ENCODE measurements at places on chromosomes 4 and X.

- peak; percentile 45 for DNase-seq
Observed at GRCh38 chrX:48508400-48509244, at the start of gene PORCN. Gene PORCN (plus strand): TSS chrX:48508992. CDS start chrX:48509821, 829 bp downstream.

- DNase-seq = no peak
Observed at GRCh38 chrX:132272826-132273225, 53.6 kb upstream of the RAP2C start.

GRCh38 chr4:7043284-7044136 lies at the start of gene TADA2B:
Gene TADA2B (plus strand): TSS chr4:7043372. CDS start chr4:7043580, 208 bp downstream.
- peak; percentile 25 for DNase-seq

DNA sequence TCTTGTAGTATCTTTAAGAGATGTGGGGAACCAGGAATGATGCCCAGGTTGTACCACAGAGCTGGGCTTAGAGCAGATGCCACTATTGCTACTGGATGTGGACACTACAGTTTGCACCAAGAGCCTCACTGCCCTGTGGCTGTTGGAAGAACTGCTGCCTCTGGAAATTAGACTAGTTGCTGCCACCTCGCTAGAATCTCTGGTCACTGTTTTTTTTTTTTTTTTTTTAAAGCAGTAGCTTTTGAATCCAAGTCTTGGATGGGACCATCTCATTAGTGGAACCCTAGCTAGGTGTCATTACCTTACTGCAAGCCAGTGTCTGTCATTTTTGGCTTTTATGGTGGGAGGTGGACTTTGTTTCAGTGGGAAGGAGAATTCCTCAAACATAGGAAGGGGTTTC lies 105.5 kb downstream of the ARHGAP10 start:
- no peak for DNase-seq

- DNase-seq = no peak
Observed at GRCh38 chr4:179662522-179662921, 2220.3 kb upstream of the AGA start.

DNA sequence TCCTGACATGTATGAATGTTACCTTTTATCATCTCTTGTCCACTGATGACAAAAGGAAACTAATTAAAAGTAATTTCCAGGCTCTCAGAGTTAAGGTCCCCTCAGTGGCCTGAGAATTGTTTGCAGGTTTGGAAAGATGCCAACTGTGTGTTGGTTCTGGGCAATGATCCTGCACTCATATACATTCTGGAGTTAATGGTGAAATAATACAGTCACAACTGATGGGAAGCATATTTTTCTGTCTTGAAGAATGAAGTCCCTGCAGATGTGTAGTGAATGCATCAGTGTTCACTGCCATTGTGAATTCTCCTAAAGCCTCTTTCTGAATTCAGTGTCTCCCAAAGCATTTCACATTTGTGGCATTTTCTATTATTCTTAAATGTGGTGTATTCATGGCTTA lies 238.1 kb upstream of the PPP1R2C start:
- DNase-seq = no peak

DNA sequence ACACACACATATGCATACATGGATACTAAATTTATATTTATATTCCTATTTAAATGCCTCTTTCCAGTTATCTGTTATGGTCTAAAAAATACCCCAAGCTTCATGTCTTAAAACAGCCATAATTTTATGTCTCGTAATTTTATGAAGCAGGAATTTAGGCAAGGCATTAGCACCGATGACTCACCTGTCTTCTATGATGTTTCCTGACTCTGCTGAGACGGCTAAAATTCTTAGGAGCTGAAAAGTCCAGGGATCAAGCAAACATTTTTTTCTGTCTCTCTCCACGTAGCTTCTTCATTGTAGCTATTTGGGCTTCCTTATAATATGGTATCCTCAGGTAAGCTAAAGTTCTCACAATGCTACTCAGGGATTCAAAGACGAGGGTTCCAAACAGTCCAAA lies 930.3 kb downstream of the STIM2 start:
- no peak for DNase-seq

DNA sequence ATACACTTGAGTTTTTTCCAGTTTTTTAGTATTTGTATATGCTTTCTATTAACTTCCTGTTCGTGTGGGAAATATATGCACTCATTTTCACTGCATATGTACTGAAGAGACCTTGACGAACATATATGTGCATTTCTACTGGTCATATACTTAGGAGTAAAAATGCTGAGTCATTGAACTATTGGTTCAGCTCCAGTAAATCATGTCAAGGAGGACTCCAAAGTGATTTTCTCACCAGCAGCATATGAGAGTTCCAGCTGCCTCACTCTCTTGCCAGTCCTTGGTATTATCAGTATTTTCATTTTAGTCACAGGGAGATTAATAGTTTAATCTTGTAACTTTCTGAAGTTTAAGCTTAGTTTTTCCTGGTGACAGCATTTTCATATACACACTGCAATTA lies 2750.2 kb downstream of the ARAP2 start:
- DNase-seq = no peak

DNA sequence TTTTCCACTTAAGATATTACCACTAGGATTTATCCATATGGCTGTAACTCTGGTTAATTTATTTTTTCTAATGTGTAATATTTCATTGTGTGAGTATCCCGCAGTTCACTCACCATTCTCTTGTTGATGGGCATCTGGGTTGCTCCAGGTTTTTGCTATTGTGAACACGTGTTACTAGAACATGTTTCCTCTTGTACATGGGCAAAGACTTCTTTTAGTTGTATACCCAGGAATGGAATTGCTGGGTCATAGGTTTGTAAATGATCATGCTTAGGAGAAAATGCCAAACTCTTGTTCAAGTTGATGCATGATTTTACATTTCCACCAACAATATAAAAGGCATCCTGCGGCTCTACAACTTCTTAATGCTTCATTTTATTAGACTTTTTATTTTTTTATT lies 26.8 kb downstream of the SYNPO2 start:
- no peak for DNase-seq

DNA sequence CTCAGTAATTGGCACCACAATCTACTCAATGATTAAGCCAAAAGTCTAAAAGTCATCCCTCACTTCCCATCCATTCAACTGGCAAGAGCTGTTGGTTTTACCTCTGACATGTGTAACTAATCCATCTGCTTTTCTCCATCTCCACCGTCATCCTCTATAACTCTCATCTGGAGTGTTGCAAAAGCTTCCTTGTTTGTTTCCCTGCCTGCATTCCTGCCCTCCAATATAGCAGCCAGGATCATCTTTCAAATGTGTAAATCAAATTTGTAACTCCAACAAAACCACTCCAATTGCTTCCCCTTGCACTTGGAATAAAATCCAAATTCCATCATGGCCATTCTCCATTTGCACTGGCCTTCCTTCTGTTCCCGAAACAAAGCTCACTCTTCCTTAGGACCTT lies 4.3 kb upstream of the PLAC8 start:
- DNase-seq = no peak

DNA sequence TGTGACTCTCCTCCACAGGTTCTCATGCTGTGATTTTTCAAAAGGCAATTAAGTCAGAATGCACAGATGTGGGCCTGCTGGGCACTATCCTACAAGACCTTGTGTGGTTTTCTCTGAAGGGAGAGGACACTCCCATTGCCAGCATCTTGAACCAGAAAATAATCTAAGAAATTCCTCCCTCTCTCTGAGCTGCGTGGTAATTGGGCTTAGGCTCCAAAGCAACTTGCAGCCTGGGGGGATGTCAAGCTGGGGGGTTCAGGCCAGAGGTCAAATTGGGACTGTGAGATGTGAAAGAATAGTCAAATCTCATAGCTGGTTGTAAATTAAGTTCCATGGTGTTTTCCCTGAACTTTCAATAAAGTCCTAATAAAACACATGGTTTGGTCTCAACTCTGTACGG lies 350.6 kb upstream of the SLC7A11 start:
- DNase-seq = no peak

DNA sequence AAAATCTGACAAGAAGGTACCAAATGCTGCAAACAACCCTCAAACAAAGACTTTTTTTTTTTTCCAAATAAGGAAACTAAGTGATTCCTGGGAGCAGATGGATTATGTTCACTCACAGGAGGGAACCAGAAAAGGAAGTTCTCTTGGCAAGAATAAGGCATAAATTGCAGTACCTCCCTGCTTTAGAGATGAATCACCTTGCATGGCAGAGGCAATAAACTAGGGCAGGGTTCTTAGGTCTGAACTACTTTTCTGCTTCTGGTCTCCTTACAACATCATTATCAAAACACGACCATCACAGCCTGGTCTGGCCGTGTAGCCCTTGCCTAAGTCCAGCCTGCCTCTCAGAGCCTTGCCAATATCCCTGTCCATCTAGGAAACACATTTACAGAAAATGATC lies 6.3 kb downstream of the TMEM31 start:
- no peak for DNase-seq

GRCh38 chr4:173182403-173182802 lies 13.8 kb downstream of the GALNT7 start:
- DNase-seq = no peak

GRCh38 chrX:96436105-96436504 lies 248.5 kb upstream of the DIAPH2 start:
- no peak for DNase-seq

DNA sequence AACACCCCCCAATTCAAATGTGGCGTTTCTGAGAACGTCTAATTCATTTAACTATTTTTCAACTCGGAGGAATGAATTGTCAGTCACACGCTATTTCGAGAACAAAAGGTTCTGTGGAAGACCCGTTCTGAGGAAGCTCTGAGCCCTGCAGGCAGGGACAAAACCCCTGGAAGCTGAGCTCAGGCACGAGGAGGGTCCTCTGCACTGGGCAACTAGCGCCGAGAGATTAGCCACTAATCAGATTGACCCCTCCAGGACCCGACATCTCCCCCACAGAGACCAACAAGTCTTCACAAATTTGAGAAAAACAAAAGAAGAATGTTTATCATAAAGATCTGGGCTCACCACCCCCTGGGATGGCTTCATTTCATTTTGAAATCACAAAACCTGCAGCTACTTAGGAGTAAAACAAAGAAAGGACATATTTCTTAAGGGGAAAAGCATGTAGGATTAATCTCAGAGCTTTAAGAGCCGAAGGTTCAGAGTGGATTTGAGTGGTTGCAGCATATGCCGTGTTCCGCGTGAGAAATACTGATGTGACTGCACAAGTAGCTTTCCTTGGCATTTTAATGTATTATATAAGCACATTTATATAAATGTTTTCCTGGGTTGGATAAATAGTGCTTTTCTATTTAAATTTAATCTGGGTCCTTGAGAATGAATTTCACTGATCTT lies 41.8 kb downstream of the ADRA2C start:
- DNase-seq = no peak

DNA sequence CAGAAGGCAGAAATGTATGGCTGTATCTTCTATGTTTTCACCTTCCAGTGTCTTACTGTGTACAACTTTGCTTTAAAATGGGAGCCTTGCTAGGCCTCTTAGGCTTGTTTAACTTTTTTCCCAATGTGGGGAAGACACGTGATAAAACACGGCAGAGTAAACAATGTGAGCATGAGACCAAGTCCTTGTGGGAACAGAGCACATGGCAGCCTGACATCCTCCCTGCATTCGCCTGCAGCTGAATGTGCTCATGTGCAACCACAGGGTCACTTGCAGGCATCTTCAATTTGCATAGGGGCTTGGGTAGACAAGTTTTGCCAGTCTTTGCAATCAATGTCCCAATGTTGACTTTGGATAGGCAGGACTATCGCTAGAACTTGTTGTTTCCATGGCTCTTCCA lies 91.8 kb downstream of the CCNG2 start:
- DNase-seq = no peak

GRCh38 chr4:151811403-151811802 lies 50.6 kb upstream of the GATB start:
- DNase-seq = no peak

DNA sequence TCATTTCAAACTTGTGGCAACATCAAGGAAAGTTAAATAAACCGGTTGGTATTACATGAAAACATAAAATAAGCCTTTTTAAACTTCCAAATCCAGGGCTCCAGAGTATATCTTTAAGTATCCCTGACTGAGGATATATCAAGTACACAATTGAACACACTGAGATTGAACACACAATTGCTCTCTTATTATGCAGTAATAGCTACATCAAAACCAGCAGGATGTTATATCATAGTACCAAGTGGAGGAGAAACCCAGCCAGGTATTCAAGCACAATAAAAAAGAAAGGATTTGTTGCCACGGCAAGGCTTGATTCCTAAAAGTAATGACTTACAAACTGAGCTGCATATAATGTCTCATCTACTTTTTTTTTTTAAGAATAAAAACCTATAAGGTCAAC lies 605.8 kb downstream of the SPOCK3 start:
- DNase-seq = no peak

- no peak for DNase-seq
Observed at GRCh38 chr4:141356321-141356962, 135.7 kb downstream of the ZNF330 start.

DNA sequence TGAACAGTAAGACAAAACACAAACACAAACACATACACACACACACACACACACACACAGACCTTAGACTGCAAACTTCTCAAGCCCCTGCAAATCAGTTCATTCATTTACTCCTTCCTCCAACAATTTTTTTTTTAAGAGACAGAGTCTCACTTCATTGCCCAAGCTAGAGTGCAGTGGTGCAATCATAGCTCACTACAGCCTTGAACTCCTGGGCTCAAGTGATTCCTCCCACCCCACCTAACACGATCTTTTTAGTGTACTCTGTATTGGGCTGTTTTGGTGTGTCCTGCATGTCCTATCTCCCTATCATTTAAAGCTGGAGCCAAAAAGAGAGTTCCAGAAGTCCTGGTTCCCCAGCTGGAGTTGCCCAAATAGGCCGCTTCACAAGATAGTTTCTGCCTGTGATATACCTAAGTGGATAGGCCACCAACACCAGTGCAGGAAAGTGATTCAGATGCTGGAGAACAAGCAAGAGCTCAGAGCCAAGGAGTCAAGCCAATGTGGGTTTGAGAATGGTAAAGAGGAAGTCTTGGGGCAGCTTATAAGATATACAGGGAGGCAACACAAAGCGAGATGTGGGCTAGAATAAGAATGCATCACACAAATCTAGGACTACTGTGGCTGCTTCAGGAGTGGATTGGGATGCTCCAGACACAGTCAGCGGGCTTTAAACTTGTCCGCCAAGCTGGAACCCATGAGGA lies 85.4 kb upstream of the RAPGEF2 start:
- no peak for DNase-seq

DNA sequence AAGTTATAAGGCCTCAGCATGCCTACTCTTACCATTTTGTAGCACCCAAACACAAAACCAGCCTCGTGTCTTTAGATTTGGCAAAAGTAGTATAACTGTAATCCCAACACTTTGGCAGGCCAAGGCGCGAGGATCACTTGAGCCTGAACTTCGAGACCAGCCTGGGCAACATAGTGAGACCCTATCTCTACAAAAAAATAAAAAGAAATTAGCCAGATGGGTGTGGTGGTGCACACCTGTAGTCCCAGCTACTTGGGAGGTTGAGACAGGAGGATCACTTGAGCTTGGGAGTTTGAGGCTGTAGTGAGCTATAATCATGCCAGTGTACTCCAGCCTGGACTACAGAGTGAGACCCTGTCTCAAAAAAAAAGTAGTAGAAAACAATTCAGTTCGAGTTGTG lies 17.6 kb downstream of the SYAP1 start:
- no peak for DNase-seq

GRCh38 chr4:74536557-74536956 lies 91.6 kb downstream of the AREG start:
- no peak for DNase-seq

- DNase-seq = no peak
Observed at GRCh38 chr4:42642101-42642797, 14.7 kb downstream of the ATP8A1 start.

- no peak for DNase-seq
Observed at GRCh38 chrX:72107320-72107719, 24.4 kb downstream of the RTL5 start.

GRCh38 chrX:9765737-9766097 lies at the start of gene GPR143:
Gene GPR143 (minus strand): TSS chrX:9765847. CDS start chrX:9765817, 30 bp downstream.
- DNase-seq = no peak

- no peak for DNase-seq
Observed at GRCh38 chr4:18880871-18881270, 859.3 kb upstream of the LCORL start.

Measured in NCI-H526 treated with DMSO at 0.1 percent for 48 hours (cell line).